ENCODE measurements at places on chromosomes 16 and 17.

DNA sequence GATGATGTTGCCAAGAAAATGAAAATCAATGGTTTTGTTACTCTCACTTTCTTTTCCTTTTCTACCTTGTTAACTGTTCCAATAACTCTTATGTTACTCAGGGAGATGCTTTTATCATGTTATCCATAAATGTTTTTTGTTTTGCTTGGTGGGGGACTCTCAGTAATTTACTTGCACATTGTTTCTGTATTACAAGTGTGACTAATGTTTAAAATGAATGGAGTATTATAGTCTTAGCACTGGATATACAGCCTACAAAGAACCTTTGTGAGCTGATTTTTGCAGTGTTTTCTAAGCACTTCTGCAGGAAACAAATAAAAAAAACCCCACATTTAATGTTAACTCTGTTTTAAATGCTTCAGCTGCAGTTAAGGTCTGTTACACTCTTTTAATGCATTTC is 12.1 kb downstream of the VMP1 start:
- DNase-seq: no peak

GRCh38 chr17:78227455-78227916 is 3.9 kb upstream of the TMEM235 start:
- DNase-seq: peak; percentile 95

DNA sequence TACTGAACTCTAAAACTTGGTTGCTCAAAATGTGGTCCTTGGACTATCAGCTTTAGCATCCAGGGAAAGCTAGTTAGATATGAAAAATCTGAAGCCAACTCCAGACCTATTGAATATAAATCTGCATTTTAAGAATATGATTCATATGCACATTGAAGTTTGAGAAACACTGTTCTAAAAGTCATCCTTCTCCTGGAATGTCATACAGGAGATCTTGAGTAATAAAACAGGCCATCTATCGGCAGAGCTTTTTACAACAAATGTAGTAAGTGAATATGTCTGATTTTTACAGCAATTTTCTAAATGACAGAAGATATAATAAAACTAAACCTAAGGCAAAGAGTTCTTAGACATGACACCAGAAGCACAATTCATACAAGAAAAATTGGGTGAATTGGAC is 140.4 kb downstream of the PMP22 start:
- no peak for DNase-seq

DNA sequence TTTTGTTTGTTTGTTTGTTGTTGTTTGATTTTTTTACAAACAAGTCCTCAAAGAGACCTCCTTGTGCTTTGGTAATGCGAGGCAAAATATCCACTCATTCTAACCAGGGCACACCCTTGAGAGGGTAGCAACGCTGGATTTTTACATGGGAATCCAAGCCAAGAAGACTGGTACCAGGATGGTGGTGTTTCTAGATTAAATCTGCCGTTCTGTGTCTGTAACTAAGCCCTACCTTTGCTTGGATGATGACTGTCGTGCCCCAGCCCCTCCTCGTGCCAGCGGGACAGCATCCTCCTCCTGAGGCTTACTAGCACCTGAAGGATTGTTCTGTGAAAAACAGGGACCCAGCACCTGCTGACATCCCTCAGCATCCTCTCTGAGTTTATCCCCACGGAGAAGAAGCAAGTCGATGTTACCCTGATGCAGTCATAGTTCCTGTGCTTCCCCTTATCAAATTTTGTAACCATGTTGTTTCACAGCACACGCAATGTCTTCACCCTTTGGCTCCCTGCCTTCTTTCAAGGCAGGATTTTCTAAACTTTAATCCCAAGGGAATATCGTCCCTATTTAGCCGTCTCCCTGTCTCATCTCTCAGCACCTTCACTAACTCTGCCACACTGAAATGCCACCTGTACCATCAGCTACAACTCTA is 5.1 kb upstream of the HSBP1 start:
- DNase-seq: peak; percentile 37

DNA sequence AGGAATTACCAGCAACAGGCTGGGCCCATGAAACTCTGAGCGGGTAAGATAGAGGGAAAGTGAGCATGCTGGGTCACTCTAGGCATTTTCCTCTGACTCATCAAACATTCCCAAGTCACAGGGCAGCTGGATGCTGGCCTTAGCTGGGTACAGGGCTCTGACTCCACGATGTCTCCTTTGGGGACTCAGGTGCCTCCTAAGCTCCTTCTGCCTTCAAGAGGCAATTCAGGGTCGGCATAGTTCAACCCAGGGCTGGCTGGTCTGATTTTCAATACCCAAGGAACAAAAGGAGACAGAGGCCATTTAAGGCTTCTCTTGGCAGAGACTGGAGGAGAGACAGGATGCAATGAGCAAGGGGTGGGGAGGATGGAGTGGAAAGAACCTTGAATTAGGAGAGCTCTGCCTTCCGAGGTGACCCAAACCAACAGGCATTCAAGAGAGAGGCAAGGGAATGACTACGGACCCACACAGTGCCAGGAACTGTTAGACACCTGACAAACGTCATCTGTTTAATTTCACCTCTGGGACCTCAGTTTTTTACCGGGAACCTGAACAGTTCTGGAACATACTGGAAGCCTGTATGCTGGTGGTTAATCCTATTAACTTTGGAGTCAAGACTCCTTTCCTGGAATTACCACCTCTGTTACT is 910 bp downstream of the WBP2 start:
- no peak for DNase-seq

DNA sequence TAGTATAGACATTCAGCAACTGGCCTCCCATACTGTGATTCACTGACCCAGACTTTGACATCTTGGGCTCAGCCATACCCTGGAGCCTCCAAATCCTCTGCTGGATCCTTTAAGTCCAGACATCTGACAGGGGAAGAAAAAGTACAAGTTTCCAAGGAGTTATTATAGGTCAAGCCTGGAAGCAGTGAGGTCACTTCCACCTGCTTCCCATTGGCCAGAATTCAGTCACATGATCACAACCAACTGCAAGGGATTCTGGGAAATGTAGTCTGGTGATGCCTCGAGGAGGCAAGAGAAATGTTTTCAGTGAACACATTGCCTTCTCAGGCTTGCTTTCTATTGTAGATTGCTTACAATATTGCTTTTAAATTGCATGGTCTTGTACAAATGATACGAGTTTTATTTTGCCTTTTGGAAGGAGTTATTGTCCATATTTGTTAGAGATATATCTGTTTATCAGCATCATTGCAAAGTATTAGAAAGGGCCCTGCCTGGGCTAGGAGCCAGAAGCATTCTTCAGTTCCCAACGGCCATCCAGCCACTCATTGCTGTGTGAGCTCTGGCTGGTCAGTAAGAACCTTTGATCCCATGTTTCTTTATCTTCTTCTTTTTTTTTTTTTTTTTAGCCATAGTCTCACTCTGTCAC is 696.9 kb downstream of the WWOX start:
- DNase-seq: peak; percentile 69

- no peak for DNase-seq
Measured at GRCh38 chr17:32732900-32733299, 144.0 kb downstream of the MYO1D start.

- DNase-seq: no peak
Measured at GRCh38 chr17:56678249-56679114, 85.0 kb downstream of the NOG start.

- no peak for DNase-seq
Measured at GRCh38 chr16:23486480-23486879, 23.8 kb downstream of the GGA2 start.

- DNase-seq: no peak
Measured at GRCh38 chr16:82699711-82700495, 73.1 kb downstream of the CDH13 start.

GRCh38 chr16:29316761-29317183 is 89.7 kb downstream of the NPIPB11 start:
- no peak for DNase-seq

- DNase-seq: peak; percentile 92
Measured at GRCh38 chr16:77679901-77680300, 42.4 kb upstream of the NUDT7 start.

GRCh38 chr17:39679521-39680192 is 8.2 kb downstream of the PGAP3 start:
- no peak for DNase-seq

- no peak for DNase-seq
Measured at GRCh38 chr17:70855401-70856054, 686.2 kb downstream of the KCNJ2 start.

- DNase-seq: peak; percentile 26
Measured at GRCh38 chr17:10051112-10051511, 146.0 kb upstream of the RCVRN start.

DNA sequence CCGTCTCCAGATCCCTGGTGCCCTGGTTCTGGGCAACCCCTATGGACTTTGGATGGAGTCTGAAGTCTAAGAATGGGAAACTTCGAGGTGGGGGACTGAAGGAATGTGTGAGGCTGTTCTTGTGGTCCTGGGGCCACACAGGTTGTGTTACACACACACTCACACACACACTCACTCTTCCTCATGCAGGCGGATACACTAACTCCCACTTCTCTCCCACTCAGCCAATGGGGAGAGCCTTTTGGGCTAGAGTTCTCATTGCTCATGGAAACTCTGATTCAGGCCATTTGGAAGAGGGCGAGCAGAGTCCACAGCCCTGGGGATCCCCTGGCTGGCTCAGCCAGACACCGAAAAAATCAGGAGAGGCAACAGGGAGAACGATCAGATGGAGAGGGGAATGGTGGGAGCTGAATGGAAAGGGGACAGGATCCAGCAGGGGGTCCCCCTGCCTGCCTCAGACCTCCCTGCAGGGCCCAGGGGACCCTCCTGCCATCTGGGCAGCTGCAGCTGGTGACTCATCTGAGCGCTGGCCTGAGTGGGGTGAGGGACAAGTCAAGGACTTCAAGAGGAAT is 9.1 kb downstream of the IGFBP4 start:
- no peak for DNase-seq

DNA sequence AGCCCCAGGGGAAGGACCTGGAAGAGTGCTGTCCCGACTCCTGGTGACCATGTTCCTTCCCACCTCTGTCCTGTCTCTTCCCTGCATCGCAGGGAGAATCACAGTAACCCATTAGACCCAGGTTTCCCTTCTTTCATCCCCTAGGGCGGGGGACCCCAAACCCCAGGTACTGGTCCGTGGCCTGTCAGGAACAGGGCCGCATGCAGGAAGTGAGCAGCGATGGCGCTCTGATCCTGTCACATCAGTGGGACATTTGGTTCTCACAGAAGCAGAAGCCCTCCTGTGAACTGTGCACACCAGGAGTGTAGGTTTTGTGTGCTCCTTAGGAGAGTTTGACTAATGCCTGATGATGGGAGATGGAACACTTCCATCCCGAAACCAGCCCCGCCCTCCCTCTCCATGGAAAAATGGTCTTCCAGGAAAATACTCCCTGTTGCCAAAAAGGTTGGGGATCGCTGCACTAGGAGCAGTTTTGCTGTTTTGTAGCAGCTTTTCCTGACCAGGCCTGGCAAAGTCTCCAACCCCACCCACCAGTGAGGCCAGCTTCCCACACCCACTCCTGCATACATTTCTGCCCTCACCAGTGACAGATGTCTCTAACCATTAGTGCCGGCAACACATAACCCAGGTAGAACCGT is 10.5 kb downstream of the MNT start:
- DNase-seq: no peak
